ENCODE measurements at places on chromosomes 2 and 18.

GRCh38 chr2:73920577-73921545, 5.8 kb upstream of the DGUOK start:
- DNase-seq: peak; percentile 14

- peak; percentile 38 for DNase-seq
Measured at GRCh38 chr2:201135386-201135785, 19.4 kb downstream of the CFLAR start.

GRCh38 chr2:104465981-104466380, 387.9 kb upstream of the POU3F3 start:
- no peak for DNase-seq

GRCh38 chr2:179048099-179048498, 1.8 kb downstream of the CCDC141 start:
- no peak for DNase-seq

GRCh38 chr2:21939967-21940366, 816.2 kb downstream of the TDRD15 start:
- peak; percentile 53 for DNase-seq

DNA sequence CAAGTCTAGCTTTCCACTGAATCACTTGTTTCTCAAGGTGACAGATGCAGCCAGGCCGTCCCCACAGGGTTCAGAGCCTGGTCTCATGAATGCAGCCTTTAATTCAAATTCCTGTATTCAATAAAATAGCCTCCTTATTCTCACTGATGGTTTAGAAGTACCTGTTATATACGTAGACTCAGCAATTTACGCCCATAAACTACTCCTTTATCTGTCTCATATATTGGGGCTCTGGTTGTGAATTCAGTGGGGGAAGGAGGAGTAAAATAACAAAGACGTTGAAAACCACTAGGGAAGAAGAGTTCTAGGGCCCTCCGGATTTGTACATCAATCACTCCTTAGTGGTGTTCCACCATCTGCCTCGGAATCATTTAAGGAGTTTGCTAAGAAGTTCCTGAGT, 1.7 kb downstream of the OBSL1 start:
- no peak for DNase-seq

DNA sequence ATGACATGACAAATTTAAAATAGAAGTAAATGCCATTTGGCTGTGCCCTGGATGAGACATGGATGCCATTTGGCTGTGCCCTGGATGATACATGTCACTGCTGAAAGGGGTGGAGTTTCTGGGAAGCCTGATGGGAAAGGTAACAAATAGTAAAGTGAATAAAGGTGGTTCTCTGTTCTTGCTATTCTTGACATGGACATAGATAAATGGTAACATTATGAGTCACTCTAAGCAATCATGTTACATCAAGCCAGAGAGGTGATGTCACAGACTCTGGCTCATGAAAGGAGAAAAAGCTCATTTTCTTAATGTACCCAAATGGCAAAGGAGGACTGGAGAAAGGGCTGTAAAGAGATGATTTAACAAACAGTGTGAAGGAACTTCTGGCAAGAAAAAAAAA, 86.4 kb downstream of the EML6 start:
- peak; percentile 75 for DNase-seq

DNA sequence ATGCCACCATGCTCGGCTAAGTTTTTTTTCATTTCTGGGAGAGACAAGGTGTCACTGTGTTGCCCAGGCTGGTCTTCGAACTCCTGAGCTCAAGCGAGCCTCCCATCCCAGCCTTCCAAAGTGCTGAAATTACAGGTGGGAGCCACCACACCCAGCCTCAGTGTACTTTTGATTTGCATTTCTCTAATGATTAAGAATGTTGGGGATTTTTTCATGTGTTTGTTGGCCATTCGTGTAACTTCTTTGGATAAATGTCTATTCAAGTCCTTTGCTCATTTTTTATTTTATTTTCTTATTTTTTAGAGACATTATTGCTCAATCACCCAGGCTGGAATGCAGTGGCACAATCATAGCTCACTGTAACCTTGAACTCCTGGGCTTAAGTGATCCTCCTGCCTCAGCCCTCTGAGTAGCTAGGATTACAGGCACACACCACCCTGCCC, 73.1 kb downstream of the TMEM185B start:
- DNase-seq: no peak

DNA sequence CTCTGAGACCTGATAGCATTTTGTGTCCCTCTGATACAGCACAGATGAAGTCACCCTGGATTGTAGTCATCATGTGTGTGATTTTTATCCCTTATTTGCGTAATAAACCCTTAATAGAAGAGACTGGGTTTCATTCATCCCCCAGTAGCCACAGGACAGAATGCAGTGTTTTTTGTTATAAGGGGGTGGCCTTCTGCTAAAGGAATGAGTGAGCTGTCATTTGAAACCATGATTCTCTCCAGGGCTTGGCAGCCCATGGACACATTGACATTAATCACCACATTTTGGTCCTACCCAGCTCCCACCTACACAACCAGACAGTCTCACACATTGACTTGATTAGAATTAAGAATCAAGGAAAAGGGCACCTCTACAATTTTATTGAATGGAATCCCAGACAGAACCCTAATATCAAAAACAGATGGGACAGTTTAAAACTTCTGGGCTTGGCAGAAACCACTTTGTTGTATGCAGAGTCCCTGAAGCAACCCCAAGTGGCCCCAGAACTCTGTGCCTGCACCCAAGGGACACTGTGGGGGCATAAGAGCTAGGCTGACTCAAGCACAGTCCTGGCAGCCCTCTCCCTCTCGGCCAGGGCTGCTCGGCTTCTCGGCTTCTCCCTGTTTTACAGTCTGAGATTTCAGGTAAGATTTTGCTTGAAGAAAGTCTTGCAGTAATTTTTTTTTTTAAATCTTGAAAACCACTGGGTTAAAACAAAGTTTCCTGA, 254.0 kb upstream of the SLC14A2 start:
- peak; percentile 95 for DNase-seq

GRCh38 chr18:61743775-61744531, 148.9 kb downstream of the RNF152 start:
- DNase-seq: peak; percentile 31

Data from fibroblast of skin of abdomen (primary cell).